ENCODE measurements at places on chromosomes 5 and 9.

GRCh38 chr5:174402222-174402812 lies 322.1 kb upstream of the MSX2 start:
- DNase-seq = no peak

- DNase-seq = no peak
These were observed 102.6 kb upstream of the ALDH1B1 start for GRCh38 chr9:38289866-38290245.

GRCh38 chr9:84151640-84152039 lies 171.0 kb downstream of the RMI1 start:
- DNase-seq = no peak

DNA sequence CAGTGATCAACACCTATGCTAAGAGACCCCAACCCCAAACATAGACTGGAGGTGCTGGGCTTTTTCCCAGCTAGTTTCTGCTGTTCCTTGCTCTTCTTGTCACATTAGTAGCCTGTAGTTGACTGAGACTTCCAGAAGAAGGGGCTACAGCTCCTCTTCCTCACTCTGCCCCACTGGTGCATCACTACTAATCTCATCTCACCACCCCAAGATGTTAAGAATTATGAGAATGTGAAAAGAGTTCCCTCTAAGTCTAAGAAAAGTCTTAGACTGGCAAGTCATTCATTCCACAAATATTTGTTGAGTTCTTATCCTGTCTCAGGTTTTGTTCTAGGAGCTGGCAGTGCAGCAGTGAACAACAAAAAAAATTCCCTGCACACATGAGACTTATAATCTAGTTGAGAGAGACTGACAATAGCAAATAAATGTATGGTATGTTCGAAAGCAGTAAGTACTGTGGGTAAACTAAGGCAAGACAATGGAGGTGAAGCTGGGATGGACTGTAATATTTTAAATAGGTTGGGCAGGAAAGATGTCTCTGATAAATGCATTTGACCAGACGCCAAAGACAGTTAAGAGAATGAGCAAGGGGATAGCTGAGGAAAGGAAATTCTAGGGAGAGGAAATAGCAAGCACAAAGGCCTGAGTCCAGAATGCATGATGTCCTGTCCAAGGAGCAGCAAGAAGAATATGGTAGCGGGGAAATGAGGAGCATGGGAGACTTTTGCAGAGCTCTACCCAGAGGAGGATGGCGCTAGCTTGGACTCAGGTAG lies 92.3 kb downstream of the PTCD2 start:
- peak; percentile 53 for DNase-seq

- no peak for DNase-seq
These were observed 33.9 kb upstream of the MAN2A1 start for GRCh38 chr5:109655841-109656240.

- DNase-seq = no peak
These were observed 13.4 kb upstream of the DELE1 start for GRCh38 chr5:141910271-141910673.
